SHP77 treated with DMSO at 0.1 percent for 48 hours (cell line): ENCODE measurements at places on chromosomes 11 and 22.
A peak's percentile ranks its signal among the peaks of the same experiment; 100 is the strongest.

GRCh38 chr11:14500181-14500651 lies 605 bp upstream of the COPB1 start:
- no peak for DNase-seq

GRCh38 chr11:13054278-13054677 lies 45.2 kb downstream of the RASSF10 start:
- DNase-seq: no peak

- DNase-seq: no peak
Observed at GRCh38 chr11:104404231-104405175, 240.6 kb upstream of the PDGFD start.

- DNase-seq: no peak
Observed at GRCh38 chr11:124302347-124303125, 11.2 kb downstream of the OR8D1 start.

DNA sequence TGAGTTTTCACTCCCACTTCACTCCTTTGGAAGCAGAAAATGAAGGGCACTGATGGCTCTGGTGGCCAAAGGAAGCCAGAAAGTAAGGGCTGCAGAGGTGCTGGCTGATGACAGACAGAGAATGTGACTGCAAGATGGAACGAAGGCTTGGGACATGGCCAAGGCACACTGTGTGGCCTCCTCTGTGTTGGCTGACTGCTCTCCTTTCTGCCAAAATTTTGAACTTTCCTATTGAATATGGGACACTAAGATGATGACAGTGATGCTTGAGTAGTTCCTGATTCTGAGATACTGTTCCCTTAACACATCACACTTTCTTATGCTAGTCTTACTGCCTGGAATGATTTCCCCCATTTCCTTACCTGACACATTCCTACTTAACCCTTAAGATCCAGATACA lies 156.4 kb downstream of the SWAP70 start:
- DNase-seq: no peak

GRCh38 chr22:50238755-50239154 lies 6.1 kb downstream of the TUBGCP6 start:
- DNase-seq: no peak

GRCh38 chr22:44272401-44272771 lies 40.4 kb downstream of the SHISAL1 start:
- DNase-seq: no peak

GRCh38 chr11:121459413-121460017 lies 6.7 kb upstream of the SORL1-AS1 start:
- DNase-seq: peak; percentile 5

GRCh38 chr22:25025491-25026400 lies 73.2 kb downstream of the KIAA1671 start:
- no peak for DNase-seq

DNA sequence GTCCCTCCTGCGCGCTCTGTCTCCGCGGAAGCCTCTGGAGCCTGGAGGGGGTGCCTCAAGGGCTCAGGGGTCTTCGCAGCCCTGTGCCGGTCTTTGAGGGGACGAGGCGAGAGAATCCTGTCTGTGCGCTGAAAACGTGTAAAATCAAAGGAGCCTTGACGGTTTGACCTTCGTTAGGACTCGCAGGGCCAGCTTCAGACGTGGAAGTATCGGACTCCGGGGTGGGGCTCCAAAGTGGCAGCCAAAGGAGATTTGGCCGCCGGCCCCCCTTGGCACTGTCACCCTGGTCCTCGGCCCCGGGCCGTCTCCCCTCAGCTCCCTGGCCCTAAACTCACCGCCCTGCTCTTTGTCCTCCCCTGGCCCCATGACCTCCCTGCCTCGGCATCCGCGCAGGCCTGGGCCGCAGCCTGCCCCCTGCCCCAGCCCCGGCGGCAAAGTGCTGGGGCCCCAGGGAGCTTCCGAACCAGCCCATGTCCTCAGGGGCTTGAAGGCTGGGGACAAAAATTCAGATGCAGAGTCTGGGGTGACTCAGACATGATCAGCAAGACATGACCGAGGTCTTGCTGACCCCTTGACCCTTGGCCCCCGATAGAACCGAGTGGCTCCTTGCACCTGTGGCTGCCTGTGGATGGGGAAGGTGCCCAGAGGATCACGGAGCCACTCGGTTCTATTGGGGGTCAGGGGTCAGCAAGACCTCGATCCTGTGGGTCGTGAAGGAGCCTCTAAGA lies 6.9 kb upstream of the PHRF1 start:
- DNase-seq: no peak

- no peak for DNase-seq
Observed at GRCh38 chr11:102915044-102915375, 40.2 kb upstream of the MMP12 start.

- DNase-seq: no peak
Observed at GRCh38 chr11:61147791-61148620, 13.2 kb downstream of the VPS37C start.

- no peak for DNase-seq
Observed at GRCh38 chr11:35822815-35823495, 120.9 kb upstream of the LDLRAD3 start.

DNA sequence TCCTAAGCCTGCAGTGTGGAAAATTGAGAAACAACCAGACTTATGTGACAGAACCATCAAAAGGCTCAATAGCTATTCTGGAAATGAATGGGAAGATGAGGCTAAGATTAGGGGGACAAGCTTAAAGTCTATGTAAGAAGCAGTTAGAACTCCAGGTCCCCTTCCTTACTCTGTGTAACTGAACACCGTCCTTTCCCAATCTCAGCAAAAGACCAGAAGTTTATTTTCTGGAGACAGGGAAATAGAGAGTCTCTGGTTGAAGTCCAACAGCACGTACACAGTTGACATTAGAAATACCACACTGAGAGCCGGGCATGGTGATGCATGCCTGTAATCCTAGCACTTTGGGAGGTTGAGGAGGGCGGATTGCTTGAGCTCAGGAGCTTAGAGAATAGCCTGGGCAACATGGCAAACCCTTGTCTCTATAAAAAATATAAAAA lies 93.9 kb downstream of the CD44 start:
- no peak for DNase-seq

DNA sequence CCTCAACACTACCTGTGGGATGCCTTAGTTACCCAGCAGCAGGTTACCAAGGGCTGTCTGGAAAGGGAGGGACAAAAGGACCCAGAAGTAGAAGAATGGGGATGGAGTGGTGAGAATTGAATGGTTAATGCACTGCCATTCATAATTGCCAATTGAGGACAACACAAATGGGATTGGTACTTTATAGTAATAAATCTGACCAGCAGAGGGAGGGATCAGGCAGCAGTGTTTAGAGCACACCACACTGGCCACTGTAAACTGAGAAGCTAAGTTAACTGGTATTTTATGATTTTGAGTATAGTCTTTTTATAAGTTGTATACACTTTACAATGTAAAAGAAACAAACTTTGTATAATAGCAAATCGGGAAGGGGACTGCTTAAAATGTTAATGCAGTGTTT lies 10.7 kb downstream of the TBRG1 start:
- DNase-seq: no peak
